ENCODE measurements at places on chromosomes 12 and 14. TPM values are rescaled to one million over a fixed set of nuclear protein-coding genes. Genes with fewer than 3 reads are reported as not detected.

The FUT8 gene
- 49.3 TPM for total RNA-seq

The ANKS1B gene
- 0.55 TPM for total RNA-seq

The AQP5 gene
- not detected for total RNA-seq

The GAS2L3 gene
- 0.64 TPM for total RNA-seq

The SELPLG gene
- 176 TPM for total RNA-seq

The SOX5 gene
- not detected for total RNA-seq

The MAP3K9 gene
- total RNA-seq: 6.4 TPM

The FAM186B gene
- total RNA-seq: 0.22 TPM

DNA sequence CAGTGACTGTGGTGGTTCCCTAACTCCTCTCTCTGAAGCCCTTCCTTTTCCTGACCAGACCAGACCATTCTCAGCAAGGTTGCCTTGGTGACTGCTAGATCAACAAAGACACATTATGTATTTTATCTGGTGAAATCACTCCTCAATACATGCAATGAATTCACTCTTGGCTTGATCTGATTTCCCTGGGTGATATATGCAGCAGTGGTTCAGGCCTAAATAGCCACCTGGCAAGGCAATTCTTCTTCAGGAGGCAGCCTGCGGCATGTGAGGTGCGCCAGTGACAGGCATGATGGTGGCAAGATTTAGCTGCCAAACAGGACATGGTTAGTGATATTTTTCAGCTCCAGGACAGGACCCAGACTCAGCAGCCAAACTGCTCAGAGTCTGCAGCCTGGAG, 350.3 kb upstream of the CCDC196 start:
- DNase-seq: no peak

- no peak for DNase-seq
Measured at GRCh38 chr12:99647453-99647852, at the start of gene GARIN6. GARIN6 (plus strand) TSS chr12:99647753; CDS start chr12:99648175, 422 bp downstream.

GRCh38 chr12:80189241-80189640, 89.9 kb downstream of the OTOGL start:
- no peak for DNase-seq

DNA sequence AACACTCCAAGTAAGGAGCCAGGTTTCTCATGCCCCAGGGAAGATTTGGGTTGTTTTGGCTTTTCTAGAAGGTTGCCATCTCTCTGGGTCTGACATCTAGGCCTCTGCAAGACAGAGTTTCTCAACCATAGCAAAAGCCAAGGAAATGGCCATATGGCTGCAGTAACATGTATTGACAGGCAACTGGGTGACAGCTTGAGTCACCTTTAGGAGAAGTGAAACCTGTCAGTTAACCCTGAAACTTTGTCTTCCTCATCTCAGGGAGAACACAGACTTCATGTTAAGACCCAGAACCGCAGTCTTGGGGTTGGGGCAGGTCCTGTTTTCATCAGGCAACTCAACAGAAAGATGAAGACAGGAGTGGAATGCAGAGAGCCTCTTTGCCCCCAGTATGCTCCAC, 46.0 kb upstream of the PLBD1 start:
- DNase-seq: no peak

DNA sequence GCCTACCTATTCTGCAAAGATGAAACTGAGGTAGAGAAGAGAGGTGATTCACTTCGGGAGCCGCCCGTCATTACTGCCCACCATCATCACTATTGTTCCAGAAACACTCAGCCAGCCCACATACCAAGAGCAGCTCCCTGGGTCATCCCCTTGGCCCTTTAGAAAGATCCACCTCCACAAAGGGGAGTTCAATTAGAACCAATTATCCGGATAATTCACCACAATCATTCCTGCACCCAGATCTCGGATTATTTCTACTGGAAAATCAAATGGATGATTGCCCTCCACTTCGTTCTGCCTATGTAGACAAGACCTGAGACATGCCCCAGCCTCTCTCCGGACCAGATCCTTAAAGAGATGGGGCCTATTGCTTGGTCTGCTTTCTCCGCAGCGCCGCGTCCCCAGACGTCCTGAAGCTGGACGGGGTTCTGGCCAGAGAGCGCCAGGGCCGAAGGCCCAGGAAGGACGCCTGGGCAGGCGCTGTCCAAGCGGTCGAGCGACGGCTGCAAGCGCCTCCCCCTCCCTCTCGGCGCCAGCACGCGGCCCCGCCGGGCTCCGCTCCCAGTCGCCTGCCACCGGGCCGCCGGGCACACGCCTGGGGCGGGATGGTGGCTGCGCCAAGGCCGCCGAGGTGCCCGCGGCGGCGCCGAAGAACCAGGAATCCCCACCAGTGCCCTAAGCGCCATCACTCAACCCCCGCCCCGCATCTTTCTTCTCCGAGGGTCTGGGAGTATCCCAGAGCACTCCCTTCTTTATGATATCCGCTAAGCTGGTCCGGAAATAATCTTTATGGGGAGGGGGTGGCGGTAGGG, 1.3 kb upstream of the ASCL1 start:
- no peak for DNase-seq

- no peak for DNase-seq
Measured at GRCh38 chr12:83958997-83959396, 953.6 kb downstream of the SLC6A15 start.

GRCh38 chr14:22555384-22556011, 33.5 kb downstream of the DAD1 start:
- peak; percentile 58 for DNase-seq

DNA sequence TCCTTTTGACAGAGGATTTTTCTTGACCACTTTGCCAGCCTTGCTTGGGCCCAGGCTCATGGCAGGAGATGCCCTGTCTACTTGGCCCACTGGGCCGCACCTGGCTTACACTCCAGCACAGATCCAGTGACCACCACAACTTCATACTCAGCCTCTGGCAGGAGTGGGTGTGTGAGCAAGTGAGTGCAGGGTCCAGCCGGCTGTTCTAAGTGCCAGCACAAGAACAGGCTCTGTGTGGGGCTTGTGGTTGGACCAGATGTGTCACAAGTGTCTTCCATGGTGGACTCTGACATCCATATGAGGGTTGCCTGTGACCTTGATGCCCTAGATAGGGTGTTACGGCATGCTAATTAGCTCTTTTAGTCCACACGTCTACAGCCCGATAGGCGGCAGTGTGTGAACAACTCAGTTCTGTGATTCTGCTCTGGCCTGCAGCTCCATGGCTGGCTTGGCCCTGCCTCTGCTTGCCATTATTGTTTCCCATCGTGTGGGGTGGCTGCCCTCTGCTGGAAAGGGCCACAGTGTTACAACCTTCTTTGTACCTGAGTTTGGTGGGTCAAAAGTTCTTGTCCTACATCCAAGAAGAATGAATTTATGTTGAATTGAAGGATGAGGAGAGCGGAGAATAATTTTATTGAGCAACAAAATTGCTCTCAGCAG, 1089.1 kb downstream of the SLC6A15 start:
- peak; percentile 5 for DNase-seq

DNA sequence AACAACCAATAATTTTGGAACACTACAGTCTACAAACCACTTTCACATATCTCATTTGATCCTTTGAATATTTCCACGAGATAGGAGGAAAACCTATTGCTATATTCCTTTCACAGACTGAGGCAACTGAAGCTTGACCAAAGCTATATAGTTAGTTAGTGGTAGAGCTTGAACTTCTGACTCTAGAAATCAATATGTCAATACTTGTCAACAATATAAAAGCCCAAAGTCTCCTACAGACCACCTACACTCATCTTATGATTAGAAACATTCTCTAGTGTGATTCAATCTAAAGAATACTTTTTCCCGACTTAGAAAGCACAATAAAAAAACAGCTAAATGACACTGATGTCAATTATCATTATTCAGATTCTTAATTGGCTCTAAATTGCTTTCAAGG, 139.4 kb downstream of the RPS29 start:
- DNase-seq: no peak

DNA sequence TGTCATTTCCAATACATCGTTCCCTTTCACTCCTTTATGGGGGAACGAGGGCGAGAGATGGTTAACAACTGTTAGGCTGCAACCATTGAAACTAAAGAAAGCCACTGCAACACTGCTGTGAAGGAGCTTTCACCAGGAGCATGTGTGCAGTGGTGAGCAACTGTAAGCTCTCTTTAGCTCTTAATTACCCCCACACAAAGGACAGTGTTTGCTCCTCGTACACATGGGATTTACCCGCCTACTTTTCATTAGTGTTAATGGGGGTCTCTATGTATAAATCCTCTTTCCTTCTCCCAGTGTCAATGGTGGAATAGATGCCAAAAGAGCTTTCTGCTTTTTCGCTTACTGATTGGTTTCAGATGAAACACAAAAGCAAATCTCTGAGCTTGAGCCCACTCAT, 343.1 kb downstream of the FLRT2 start:
- DNase-seq: no peak

GRCh38 chr12:31316891-31317290, 9.1 kb downstream of the SINHCAF start:
- DNase-seq: no peak

GRCh38 chr12:132277949-132278348, 51.4 kb downstream of the GALNT9 start:
- no peak for DNase-seq

DNA sequence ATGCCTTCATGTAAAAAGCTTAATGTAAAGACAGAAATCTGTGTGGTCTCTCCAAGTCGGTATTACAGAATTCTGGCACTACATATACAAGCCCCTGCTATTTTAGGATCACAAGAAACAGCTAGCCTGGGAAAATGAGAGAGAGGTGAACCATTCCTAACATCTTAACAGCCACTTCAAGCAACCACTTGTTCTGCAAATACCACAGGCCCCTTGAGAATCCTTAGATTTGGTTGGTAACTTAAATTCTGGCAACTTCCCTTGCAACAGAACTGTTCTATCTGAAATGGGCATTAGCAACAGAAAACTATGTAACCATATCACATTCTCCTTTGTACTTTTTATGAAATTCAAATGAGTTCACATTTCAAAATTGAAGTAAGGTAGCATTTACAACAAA, 68.5 kb downstream of the SPPL3 start:
- DNase-seq: no peak

DNA sequence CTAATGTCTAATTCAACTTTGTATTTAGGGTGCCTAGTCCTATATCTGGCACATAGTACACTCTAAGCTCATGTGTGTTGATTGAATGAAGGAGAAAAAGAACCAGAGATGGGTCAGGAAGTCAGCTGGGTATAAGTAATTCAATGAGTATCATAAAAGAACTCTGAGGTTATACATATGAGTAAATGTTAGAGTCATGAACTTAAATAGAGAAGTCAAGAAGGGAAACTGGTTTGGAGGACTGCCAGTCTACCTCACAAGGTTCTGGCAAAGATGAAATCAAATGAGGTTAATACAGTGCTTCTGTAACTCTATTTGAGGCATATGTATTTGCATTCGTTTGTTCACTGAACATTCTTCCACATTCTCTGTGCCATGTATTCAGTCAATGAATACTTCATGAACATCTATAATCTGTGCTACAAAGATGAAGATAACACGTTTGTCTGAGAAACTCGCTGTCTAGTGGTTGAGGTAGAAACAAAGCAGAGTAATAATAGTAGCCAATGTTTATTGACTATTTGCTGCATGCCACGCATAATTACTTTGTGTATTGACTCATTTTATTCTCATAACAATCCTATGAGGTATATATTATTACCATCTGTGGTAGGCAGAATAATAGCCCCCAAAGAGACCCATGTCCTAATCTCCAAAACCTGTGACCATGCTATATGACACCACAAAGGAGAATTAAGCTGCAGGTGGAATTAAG, 88.9 kb downstream of the PTGER2 start:
- no peak for DNase-seq

- no peak for DNase-seq
Measured at GRCh38 chr12:6072302-6072752, 52.1 kb downstream of the VWF start.

DNA sequence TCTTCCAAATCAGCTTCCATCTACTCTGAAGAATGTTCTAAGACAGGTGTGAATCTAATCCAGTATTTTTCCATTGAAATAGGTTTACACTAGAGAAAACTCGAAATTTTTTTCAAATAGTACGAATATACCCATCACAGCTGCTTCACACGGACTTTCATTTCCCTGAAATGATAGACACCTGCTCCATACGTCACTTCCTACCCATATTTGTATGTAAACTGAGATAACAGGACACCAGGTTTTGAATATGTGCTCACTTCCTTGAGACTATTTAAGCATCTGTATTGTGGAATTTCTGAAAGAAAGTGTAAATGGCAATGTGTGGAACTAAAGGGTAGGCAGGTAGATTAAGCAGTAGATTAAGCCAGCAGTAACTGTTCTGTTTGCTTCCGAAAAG, 13.4 kb upstream of the ITPR2 start:
- DNase-seq: no peak

DNA sequence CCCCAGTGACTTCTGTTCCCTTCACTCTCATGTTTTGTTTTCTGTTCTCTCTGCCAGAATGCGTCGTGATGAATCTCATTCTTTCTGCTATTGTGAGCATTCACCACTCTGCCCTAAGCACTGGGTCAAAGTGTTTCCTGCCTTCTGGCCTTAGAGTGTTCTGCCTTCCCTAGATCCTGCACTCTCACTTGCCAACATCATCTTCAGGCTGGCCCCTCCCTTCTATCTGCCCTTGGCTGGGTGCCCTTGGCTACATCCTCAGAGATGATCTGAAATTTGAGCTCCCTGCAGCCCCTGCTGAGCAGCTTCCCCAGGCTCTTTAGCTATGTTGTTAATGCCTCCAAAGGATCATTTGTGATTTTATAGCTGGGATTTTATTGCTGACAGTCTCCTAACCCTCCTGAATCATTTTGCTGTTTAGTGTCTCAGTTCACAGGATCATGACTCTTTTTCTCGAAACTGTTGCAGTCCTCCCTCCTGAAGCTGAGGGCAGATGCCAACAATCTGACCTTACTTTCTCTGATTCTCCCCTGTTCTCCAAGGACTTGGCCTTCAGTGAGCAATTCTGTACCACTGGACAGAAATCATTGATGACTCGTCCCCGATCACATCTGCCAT, 4.5 kb downstream of the DHRS2 start:
- no peak for DNase-seq

DNA sequence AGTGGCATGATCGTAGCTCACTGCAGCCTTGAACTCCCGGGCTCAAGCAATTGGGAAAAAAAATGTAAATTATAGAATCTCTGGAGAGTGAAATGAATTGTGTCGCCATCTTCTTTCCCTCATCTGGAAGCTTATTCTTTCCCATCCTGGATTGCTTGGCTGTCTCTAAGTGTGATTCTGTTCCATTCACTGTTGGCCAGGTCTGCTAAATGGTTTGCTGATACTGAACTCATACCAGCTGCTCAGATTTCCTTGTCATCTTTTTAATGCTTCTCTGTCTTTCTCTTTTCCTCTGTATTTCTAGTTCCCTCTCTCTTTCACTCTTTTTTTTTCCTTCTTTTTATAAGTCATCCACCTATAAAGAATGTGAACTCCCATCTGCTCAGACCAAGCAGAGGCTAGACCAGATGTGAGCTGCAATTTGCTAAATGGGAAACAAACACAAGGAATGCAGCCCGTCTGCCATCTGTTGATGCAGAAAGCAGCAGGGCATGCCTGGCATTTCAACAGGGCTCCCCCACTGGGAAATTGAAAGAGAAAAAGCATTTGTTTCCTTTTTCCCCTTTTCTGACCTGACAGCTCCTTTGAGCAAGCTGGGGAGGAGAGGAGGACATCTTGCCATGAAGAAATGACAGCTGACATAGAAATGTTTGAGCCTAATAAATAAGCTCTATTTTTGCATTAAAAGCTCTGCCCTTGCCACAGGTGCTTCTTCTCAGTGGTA, 1823.6 kb upstream of the FLRT2 start:
- DNase-seq: no peak

GRCh38 chr12:29888777-29889176, 105.0 kb upstream of the TMTC1 start:
- DNase-seq: no peak

GRCh38 chr12:85644508-85644907, 191.7 kb downstream of the RASSF9 start:
- no peak for DNase-seq
